RPMI8226 (cell line): ENCODE measurements at places on chromosomes 7 and 10.
A peak's percentile ranks its signal among the peaks of the same experiment; 100 is the strongest.

- DNase-seq, result no peak
These were observed 199.0 kb downstream of the GPR37 start for GRCh38 chr7:124566583-124566982.

DNA sequence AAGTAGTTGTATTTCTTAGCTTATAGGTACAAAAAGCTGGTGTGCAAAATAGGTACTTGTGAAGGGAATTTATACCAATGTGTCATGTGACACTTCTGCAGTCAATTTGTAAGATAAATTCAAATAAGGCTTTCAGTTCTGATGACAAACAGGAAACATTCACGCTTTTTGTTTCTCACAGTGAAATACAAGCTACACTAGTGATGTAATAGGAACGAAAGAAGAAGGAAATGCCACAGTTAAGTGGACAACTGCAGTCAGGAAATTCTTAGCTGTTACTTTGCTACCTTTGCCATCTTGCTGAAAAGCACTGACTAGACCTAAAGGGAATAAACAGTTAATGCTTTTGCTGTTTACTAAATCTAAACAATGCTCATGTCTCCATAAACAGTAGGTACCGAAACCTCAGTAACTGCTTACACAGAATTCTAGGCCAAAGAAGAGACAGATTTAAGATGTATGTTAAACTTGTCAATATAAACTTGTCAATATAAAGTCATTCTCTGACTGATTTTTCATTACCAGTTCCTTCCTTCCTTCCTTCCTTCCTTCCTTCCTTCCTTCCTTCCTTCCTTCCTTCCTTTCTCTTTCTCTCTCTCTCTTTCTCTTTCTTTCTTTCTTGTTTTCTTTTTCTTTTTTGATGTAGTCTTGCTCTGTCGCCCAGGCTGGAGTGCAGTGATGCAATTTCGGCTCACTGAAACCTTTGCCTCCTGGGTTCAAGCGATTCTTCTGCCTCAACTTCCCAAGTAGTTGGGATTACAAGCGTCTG, 10.1 kb downstream of the OTUD1 start:
- DNase-seq, result no peak

DNA sequence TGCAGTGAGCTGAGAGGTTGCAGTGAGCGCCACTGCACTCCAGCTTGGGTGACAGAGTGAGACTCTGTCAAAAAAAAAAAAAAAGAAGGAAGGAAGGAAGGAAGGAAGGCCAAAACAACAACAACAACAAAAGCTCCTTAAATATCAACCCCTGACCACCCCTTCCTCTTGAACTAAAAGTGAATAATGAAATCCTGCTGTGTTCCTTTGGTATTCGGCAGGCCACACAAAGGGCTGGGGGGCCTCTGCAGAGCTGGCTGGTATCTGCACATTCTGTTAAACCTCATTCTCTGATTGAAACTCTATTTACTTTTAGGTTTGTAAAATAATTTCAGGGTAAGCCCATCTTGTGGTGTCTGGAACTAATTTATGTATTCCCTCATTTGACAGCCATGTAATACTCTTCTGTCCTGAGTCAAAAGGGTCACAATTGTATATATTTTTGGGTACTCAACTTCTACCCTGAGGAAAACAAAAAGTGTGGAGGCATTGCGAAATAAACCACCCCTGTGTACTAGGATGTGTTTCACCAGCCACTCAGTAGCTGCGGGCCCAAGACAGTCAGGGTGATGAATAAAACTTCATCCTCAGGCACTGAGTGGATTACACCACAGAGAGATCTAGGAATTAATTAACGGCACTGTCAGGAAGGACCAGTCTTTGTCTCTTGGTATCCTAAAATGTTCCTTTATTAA, 446.4 kb upstream of the PFKP start:
- no peak for DNase-seq

GRCh38 chr10:49111320-49111698, 4.0 kb downstream of the VSTM4 start:
- DNase-seq, result no peak

DNA sequence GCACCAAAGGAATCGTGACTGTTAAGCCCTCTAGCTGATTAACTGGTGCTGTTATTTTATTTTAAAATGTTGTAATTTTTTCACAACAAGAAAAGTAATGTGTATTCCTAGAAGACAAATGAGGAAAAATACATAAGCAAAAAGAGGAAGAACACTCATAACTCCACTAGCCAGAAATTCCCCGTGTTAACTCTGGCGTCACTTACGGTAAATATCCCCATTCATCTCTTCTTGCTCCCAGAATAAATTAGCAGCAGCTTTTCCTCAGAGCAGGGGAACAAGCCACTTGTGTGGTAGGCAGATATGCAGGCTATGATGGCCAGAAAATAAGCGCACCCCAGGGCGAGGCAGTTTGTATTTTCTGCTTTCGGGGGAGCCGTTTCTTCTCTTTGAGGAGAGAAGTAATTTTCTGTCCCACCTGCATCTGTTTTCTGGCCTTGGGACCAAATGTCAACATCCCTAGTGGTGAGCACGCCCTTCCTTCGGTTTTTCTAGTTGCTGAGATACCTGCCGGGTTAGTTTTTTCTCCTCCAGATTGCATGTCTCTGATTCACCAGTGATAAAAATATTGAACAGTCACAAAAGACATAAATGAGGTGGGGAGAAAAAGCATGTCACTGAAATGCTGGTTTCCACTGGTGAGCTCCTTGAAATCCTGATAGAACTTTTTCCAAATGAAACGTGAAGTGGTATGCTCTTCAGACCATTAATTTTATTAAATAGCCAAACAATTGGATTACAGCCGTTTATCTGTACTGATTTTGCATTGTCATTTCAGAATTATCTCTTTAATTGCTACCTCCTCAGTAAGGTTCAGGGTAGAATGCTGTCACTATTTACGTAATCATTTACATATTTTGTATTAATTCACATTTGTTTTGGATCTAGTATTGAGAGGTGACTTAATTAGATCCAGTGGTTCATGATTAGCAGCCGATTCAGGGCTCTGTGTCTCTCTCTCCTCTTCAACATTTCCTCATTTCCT, 268.1 kb downstream of the CAMK1D start:
- no peak for DNase-seq

DNA sequence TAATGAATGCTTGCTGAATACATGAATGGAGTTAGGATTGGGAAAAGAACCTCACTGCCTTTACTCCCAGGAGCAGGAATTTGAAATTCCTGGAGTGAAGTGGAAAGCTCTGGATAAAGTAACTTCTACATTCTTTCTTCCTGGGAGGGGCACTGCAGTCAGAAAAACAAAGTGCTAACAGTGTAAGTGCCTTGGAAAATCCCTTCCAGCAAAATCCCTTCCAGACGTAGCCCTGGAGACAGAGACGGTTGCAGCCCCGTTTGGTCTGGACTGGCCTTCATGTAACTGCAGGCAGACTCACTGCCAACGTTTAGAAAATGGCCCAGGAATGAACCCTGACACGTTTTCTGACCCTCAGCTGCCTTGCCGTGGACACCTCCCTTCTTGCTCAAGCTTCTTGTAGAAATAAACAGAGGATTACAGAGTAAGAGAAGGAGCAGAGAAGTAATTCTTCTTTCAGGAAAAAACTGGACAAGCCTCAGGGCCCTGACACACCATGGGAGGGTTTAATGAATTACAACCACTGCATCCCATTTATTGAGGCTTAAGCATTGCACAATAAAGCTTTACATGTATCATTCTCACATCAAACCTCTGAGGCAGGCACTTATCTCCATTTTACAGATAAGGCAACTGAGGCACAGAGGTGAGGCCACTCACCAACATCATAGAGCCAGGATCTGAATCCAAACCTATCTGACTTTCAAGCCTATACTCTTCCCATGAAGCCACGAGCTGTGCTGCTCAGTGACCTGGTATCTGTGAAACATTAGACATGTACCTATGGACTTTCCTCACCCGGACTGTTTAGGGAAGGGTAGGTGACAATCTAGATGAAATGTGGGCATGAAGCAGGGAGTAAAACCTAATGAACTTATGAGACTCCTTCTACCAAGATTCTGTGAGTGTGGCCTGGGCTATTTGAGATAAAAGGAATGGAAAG, 7.8 kb downstream of the ITPRIP start:
- no peak for DNase-seq

GRCh38 chr7:98232799-98233198, 19.2 kb downstream of the TECPR1 start:
- DNase-seq, result no peak

- DNase-seq, result no peak
These were observed 11.1 kb downstream of the PRLHR start for GRCh38 chr10:118584181-118584954.

DNA sequence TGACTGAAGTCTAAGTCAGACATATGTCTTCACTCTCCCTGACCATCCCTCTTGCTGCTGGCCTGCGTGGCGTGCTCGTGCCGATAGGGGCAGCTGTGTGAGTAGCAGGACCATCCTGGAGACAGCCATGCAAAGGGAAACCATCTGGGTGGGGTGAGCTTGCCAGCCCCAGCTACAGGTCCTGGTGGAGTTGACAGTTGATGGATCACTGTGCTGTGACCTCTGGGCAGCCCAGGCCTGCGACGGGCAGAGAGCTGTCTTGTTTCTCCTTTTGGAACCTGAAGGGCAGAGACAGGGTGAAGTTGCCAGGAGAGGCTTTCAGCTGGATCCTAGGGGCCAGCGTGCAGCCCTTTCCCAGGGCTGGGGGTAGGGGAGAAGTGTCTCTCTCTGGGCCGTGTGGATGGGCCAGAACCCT, 44.7 kb downstream of the GRK5 start:
- DNase-seq, result no peak

DNA sequence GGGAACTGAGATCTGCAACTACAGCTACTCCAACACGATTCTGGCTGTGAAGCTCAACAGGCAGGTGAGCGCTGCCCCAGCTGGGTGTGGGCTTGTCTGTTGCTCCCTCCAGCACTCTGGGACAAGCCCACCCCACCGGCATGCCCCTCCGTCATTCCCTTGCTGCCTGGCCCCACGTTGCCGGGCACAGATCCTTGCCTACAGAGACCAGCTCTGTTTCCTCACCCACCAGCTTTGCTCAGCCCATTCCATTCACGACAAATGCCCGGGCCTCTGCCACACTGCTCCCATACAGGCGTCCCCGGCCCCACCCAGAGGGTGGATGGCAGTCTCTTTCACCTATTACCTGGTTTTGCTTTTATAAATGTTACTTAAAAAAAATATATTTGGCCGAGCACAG, 24.6 kb downstream of the WIPI2 start:
- DNase-seq, result no peak

DNA sequence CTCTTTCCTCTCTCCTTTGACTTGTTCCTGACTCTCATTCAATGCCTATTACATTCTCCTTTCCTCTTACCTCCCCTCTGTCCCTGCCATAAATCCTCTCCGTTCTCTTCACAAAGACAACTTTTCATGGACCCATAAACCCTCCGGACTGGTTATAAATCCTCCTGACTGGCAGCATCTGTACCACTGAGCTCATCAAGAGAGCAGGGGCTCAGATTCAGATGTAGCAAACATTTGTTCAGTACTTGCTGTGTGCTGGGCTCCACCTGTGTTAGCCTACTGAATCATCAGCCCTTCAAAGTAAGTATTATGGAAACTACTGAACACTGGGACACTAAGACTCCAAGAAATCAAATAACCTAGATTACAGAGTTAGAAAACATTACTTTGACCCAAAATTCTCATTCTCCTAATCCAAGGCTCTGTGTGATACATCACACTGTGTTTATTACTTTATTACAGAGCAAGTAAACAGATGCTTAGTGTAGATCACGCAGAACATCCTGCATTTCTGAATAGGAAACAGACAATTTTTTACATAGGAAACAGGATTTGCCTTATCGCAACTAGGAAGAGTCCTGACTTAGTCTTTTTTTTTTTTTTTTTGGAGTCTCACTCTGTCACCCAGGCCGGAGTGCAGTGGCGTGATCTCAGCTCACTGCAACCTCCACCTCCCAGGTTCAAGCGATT, 108.6 kb upstream of the PDE1C start:
- no peak for DNase-seq

DNA sequence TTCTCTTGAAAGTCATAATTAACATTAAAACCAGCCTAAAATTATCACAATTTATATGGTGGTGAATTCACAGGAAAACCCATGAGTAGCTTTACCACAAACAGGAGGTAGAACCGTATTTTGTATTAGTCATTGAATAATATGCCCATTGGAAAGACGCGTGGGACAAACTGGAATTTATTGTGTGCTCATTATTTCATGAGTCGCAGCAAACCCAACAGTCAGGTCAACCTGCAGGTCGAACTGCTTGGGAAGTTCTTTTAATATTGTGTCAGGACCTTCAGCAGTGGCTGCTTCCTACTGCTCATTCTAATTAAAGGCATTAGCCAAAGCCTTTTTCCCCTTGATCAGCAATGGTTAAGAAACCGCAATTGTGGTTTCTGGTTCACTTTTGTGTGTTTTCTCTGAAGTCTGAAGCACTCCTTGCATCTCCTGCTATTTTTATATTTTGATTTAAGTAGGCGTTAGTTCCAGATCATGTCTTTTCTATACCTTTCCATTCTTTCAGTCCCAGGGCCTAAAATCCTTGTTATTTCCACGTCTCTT, 100.1 kb downstream of the RAB11FIP2 start:
- peak; percentile 51 for DNase-seq

DNA sequence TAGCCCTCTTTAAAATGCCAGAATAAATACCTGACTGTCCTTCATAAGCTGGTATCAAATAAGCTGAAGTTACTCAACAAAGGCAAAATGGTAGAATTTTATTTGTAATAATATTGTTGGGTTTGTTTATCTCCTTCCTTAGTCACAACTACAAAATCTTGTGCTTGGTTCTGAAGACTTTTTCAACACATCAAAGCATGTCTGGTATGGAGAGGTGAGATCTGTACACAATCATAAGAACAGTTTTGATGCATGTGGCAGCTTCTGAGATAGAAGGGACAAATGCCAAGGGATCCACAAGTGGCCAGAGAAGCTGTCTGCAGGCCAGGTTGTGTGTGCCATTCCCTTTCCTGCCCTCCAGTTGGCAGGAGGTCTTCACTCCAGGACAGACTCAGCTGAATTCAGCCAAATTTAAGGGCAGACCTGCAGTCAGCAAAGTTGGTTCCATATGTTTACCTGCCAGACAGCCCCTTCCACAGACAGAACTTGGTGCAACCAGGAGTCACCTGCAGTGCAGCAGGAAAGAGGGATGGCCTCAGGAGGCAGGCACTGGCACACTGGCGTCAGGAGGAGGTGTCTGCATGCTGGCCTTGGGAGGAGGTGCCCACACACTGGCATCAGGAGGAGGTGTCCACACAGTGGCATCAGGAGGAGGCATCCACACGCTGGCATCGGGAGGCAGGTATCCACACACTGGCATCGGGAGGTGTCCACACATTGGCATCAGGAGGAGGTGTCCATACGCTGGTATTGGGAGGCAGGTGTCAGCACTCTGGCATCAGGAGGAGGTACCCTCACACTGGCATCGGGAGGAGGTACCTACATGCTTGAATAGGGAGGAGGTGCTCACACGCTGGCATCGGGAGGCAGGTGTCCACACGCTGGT, 93.1 kb upstream of the IKZF1 start:
- no peak for DNase-seq
